ENCODE measurements at places on chromosomes 6 and 20.
A peak's percentile ranks its signal among the peaks of the same experiment; 100 is the strongest.

- no peak for DNase-seq
Observed at GRCh38 chr6:114284281-114284680, 58.5 kb downstream of the HS3ST5 start.

DNA sequence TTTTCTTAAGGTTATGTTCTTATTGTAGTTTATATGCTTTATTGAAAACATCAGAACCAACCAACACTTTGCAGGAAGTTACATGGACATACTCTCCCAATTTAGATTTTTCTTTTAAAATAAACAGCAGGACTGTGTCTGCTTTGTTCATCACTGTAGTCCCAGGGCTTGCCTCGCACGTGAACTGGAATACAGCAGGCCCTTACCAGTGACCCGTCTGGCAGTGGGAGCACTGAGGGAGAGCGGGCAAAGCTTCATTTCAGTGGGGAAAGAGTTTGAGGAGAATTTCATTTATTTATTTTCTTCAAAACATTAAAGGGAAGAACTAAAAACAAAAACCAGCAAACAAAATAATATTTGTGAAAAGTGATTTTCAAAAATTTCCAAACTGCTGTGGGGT is 230.8 kb downstream of the PAX1 start:
- DNase-seq: no peak

- no peak for DNase-seq
Observed at GRCh38 chr20:53751620-53752318, 158.1 kb upstream of the ZNF217 start.

DNA sequence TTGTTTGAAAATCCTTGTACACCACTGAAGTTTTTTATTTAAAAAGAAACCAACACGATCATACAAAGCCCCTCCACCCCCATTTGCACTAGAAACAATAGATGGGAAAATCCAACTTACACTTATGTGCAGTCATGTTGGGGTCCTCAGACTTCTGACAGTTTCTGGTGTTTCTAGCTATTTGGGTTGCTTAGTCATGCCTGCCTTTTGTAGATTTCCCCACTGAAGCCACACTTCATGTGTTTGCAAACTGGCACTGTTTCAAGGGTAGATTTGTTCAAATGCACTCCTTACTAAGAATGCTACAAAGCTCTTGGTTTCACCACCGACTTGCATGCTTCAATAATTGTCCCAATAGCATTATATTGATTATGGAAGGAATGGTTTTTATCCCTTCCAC is 1.5 kb downstream of the SH3BGRL2 start:
- no peak for DNase-seq

DNA sequence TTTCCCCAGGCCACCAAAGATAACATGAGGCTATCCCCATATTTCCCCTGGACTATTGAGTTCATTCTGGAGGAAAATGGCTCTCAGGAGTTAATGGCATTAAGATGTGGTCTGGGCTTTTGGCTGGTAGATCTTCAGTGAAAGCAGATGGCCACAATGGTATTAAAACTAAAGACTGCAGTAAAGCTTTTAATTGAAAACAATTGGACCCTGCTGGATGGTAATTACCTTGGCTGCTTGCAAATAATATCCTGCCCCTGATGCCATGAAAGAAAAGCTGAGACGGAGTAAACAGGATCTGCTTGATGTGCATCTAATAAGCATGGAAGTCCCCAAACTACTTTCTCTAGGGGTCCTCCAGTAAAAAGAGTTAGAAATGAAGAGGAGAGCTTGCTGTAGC is 255.8 kb downstream of the QKI start:
- DNase-seq: no peak

GRCh38 chr6:10801224-10801848 is 37.0 kb downstream of the MAK start:
- peak; percentile 20 for DNase-seq

- peak; percentile 26 for DNase-seq
Observed at GRCh38 chr6:52284131-52284459, 447 bp downstream of the MCM3 start.

All from NCI-H1092 treated with DMSO at 0.1 percent for 48 hours (cell line).